ENCODE measurements at places on chromosomes 2 and 18.

DNA sequence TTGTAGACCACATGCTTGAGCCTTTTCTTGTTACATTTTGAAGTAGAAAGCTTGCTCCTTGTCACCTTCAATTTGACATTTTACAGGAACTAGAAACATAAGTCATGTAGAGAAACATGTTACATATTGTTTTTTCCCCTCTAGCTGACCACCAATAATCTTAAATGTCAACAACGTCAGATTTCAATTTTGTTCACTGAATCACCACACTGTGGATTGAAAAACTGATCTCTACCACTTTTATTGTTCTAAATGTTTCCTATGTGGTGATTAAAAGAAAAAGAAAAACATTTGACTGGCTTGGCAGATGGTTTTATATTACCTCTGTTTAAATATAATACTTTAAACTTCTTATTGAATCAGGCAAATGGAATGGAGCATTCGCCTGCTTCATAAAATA is 87.7 kb downstream of the DSEL start:
- no peak for DNase-seq

DNA sequence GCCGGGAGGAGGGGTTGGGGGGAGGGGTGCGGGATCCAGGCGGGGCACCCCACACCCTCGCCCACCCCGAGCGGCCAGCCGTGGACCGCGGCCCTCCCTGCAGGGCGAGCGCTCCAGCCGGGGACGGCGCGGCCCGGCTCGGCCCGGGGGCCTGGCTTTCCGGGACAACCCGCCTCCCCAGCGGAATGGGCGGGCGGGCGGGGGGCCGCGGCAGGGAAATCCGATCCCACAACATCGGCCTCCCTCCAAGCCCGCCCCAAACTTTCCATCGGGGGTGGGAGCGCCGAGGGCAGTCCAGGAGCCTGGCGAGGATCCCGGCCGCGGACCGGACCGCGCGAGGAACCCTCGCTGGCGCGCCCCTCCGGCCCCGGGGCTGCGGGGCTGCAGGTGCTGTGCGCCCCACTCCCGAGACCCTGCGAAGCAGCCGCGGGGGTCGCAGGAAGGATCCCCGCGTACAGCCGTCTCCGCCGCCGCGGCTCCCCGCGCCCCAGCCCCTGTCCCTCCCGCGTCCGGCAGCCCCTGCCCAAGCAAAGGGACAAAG is 529 bp downstream of the SEMA4C start:
- peak; percentile 45 for DNase-seq

DNA sequence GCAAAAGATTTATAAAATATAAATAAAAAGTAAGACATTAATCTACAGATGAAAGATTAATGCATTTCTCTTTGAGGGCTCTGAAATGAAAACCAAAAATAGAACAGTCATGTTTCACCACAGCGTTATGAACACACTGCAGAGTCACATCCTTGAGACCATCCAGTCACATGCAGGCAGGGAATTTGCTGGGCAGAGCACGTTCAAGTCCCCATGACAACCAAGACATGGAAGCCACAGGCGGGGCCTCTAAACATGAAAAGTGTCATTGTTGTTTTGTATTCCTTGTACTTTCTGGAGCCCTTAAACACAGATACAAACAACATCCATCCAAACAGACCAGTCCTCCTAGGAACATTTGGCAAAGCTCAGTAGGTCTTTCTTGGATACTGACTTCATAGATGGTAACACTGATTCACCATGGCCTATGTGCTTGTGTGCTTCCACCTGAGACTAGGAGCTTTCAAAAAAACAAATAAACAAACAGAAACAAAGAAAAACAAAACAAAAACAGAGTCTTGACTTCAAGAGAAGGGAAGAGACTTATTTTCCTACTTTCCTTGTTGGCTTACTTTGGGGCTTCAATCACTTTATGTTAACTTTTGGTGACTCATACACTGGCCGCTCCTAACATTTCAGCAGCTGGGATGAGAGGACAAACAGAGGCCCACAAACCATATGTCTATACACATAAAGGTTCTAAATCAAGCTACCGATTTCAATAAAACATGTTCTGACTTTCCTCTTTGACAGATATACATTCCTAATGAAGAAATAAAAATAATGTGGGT is 99.5 kb upstream of the CCDC85A start:
- no peak for DNase-seq

DNA sequence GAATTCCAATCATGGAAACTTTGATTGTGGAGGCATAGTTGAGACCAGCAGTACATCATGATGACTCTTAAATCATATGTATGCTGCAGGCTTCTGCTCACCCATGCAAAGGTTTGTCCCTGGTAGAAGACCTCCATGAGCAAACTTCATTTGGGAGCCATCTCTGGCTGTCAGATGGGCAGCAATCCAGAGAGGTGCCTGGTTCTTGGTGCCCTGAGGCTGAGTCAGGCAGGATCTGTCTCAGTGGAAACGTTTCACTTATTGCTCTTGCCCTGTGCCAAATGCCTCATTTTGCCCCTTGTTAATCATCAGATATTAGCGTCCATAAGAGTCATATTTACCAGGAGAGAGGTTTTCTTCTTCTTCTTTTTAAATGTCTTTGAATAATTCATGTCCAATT is 151.5 kb upstream of the CELF4 start:
- DNase-seq: no peak

DNA sequence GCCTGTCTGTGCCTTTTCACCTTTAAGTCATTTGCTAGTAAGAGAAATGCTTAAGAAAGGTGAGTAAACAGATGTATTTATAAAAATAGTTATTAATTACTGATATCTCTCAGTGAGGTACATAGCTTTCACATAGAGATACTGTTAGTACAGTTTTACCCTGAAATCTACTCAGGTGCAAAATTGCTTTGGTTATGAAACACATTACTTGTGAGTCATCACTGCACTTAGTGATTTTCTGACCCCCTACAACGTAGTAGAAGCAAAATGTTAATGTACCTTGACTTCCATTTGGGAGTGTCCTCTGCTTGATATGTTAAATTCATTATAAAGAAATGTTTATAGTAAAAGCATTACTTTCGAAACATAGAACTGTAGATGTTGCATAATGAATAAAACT is 6.5 kb downstream of the GLS start:
- DNase-seq: peak; percentile 34

DNA sequence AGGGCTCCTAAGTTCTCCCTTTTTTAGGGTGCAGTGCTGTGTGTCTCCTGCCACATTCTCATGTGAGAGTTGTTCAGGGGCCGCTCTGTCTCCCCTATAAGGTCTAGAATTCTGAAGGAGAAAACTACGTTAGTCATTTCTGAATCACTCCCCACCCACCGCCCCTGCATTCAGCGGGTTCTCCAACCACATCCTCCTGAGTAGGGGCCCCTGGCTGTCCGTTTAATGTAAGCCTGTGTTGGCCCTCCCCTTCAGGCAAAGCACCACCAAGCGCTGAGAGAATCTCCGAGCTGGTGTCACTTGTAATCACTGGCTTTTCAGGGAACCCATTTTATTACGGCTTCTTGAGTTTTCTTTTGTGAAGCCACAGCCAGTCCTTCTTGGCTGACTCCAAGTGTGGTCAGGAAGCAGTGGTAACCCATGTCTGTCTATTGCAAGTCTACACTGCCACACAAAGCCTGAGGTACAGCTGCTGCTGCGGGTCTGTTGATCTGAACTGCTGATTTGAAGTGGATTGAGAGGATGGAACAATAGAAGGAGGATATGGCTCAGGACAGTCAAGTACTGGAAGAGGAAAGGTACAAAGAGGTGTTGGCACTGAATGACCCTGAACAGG is 16.9 kb downstream of the LCT start:
- peak; percentile 60 for DNase-seq

DNA sequence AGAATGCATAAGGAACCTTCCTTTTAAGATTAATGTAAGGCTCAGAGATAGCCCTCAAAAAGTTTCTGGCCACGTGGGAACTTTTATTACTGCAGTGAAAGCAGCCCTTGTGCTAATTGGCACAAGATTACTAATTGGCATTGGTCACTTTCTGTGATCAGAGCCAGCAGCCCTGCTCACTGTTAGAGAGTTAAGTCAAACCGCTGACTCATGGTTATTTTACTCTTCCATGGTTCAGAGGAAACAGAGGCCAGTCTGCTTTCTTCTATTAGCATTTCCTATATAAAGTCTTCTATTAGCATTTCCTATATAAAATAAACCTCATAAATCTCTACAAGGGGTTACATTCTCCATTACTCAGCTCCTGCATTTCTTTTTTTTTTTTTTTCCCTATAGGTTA is 1.5 kb upstream of the SLC35G4 start:
- no peak for DNase-seq

- no peak for DNase-seq
Observed at GRCh38 chr2:180456801-180457200, 449.7 kb upstream of the CWC22 start.

- no peak for DNase-seq
Observed at GRCh38 chr2:29724282-29724681, 197.1 kb downstream of the ALK start.

- no peak for DNase-seq
Observed at GRCh38 chr2:67384123-67384822, 12.9 kb upstream of the ETAA1 start.

GRCh38 chr2:212854116-212854515 is 297.3 kb downstream of the IKZF2 start:
- DNase-seq: no peak

DNA sequence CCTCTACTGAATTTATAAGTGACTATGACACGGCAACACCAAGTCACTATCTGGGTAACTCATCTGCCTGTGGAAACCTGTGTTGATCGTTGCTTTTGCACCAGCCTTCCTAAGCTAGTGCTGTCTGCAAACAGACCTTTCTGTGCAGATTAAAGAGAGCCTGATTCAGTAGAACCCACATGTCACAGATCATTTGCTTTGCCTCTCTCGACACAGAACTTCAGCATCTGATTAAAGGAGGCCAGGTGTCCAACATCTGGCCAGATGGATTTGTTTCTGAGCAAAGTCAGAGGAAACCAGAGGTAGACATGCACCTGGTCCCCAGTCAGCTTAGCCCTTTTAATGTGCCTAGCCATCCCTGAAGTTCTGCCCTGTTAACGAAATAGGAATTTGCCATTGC is 15.0 kb upstream of the TTR start:
- DNase-seq: no peak

DNA sequence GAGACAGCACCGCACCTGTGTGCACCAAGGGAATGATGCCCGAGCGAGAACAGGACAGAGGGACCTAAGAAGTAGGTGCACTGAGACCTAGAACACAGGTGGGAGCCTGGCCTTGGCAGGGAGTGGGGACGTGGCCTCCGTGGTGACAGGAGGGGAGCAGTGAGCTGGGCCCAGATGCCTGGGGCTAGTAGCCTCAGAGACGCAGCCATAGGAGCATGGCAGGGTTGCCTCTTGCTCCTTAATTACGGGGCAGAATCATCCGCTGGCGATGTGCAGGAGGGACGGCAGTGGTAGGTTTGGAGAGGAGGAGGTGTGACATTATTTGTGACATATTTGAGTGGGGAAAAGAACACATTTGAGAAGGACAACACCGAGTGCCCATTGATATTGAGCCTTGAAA is 57.0 kb upstream of the HPCAL1 start:
- no peak for DNase-seq

DNA sequence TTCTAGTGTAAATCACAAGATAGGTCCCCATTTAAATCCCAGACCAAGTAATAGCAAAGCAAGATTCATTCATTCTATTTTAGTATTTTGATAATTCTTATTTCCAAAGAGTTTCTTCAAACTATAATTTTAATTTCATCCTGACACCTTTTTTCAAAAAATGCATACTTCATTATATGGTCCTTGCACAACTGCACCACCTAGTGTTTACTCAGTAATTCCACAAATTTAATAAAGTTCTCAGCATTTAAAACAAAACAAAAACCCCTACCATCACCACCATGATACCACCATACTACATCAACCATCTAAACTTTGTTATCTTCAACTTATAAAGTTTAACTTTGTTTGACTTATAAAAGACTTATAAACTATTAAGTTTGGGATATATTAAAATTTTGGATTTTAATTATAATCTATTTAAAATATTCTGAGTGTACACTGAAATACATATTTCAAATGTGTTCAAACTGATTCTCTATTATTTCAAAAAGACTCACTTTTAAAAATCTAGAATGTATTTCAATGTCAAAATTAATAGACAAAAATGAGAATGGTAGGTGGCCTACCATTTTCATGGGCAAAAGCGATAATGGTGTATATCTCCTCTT is 44.2 kb downstream of the WDPCP start:
- DNase-seq: peak; percentile 14

DNA sequence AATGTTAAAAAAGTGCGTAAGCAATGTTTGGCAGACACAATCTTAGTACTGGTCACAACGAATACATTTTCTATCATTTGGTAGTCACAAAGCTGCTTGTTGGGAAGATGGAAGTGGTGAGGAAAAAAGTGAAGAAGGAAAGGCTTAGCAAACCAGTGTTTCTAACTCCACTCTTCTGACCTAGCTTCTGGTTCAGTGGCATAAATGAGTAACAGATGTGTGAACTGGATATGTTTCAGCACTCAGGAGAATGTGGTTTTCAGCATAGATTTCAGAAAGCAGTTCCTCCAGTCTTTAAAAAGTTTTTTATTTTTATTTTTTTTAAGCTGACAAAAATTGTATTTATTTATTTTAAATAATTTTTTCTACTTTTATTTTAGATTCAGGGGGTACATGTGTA is 357.1 kb downstream of the CPS1 start:
- DNase-seq: no peak

- no peak for DNase-seq
Observed at GRCh38 chr2:126649101-126649500, 6.9 kb upstream of the GYPC start.

DNA sequence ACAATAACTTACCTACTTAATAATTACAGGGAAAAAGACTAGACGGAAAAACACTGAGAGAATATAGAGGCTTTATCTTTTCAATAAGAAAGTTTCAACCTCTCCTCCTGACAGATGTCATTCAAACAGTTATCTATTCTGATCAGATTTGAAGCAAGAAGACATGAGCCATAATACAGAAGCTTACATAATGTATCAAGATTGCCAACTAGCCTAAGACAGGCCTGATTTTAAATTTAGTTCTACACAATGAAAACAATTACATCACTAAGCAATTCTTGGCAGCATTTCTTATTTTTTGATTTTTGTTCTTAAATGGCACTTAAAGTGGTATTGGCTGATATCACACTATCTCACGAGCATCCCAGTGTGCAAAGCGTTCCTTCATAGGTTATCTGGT is 41.6 kb downstream of the GPR155 start:
- no peak for DNase-seq

- DNase-seq: peak; percentile 96
Observed at GRCh38 chr2:171347591-171348032, 86.2 kb downstream of the METTL8 start.
